ENCODE measurements at places on chromosomes 11 and 22.

DNA sequence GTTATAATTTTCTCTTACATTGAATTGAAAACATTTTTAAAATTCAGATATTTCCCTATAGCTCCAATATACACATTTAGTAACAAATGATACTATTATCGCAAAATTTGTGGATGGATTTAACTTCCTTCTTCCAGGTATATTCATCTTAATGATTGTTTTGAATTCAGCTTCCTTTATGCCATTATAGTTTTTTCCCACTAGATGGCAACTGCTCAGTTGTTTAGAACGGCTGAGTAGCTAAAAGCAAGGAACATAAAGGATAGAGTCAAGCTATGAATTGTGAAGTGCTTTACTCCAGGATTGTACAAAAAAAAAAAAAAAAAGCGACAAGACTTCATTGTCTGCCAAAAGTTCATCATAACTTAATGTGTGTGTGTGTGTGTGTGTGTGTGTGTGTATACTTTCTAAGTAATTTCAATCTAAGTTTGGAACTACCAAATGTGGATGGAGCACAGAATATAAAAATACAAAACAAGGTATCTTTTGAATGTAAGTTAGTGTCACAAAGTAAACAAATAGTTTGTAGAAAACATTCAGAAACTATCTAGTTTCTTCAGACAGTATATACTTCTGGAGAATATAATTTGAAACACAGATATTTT is 846.4 kb downstream of the DLG2 start:
- no peak for DNase-seq

DNA sequence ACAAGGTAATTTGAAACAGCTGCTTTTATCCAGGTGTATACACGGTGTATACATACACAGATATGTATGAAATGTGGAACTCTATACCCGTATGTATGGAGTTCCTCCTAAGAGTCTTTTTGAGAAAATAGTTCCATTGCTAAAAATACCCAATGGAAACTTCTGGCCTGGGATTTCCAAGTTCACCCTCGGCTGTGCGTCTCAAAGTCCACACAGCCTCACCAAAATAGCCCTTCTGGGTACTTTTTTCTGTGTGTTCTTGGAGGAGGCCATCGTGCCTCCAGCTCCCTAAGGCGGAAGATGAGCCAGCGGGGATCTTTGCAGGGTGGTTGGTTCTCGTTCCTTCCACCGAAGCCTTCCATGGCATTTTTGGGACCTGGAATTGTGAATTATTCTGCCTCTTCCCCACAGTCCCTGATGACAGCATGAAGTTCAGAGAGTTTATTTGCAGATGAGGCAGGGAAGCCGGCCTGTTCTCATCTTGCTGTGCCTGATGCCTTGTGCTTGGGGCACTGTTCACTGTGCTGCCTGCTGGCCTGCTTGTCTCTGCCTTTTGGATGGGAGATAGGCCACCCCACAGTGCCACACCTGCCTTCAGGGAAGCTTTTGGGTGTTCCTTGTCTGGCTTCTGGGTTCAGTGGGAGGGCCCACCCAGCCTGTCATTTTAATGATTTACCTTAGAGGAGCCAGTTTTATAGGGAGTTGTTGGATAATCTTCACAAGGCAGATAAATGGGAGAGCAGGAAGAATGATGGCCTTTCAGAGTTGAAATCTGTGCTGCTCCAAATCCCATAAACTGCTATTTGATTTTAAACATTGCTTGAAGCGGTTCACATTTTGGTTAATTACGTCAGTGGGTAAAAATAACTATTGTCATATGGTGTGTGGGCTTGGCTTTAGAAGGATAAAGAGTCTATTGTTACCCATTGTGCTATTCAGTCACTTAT is 112.7 kb upstream of the OR4B1 start:
- peak; percentile 61 for DNase-seq

GRCh38 chr22:37105154-37105553 is 4.4 kb downstream of the TMPRSS6 start:
- no peak for DNase-seq

DNA sequence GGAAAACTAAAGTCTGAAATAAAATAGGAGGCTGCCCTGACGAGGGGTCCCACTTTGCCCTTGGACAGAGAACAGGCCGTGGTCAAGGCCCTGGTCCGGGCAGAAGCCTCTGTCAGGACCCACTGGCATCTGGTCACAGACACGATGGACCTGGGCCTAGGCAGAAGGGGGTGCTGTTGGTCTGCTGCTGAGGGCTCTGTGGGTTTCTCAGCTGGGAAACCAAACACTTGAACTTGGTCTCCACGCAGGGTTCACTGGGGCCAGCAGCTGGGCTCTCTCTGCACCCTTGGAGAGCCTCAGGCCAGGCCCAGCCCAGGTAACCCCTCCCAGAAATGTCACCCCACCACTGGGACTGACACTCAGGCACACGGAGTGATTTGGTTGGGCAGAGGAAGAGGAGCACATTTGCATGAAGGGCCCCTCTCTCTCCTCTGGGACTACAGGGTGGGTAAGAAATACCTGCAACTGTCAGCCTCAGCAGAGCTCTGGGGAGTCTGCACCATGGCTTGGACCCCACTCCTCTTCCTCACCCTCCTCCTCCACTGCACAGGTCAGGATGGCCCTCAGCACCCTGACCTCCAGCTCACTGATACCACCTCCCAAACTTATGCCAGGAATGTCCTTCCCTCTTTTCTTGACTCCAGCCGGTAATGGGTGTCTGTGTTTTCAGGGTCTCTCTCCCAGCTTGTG is 48.1 kb upstream of the TOP3B start:
- DNase-seq, result no peak

DNA sequence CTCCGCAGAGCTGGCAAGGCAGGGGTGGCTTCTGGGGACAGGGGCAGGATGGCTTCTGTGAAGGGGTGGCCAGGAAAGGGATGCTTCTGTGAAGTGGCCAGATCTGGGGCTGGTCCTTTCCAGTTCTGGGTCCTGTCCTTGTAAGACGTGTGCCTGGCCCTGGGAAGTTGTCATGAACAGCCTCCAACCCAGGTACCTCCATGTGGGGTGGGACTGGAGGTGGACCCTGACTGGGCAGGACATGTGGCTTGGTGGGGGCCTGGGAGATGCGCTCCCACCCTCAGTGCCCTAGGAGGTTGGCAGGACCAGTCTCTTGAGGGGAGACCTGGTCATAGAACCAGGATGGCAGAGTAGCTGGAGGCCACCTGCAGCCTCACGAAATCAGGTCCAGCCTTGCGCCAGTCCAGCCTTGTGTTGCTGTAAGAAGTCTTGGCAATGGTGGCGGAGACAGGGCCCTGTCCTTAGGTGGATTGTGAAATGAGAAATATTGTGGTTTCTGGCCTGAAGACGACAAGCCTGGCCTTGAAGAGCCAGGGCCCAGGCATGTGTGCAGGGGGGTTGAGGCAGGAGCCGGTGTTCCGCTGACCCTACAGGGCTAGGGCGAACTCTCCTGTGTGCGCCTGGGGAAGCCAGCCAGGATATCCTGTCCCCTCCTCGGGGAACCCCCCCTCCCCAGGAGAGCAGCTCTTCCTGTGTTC is 2.6 kb downstream of the KCNQ1 start:
- no peak for DNase-seq

GRCh38 chr11:2277008-2277346 is 6.6 kb upstream of the ASCL2 start:
- no peak for DNase-seq

- no peak for DNase-seq
Observed at GRCh38 chr22:47176573-47177333, 414.3 kb downstream of the TBC1D22A start.

GRCh38 chr11:3009481-3009880 is 17.4 kb upstream of the NAP1L4 start:
- no peak for DNase-seq

- DNase-seq, result no peak
Observed at GRCh38 chr11:70100791-70101190, 22.7 kb downstream of the ANO1 start.

DNA sequence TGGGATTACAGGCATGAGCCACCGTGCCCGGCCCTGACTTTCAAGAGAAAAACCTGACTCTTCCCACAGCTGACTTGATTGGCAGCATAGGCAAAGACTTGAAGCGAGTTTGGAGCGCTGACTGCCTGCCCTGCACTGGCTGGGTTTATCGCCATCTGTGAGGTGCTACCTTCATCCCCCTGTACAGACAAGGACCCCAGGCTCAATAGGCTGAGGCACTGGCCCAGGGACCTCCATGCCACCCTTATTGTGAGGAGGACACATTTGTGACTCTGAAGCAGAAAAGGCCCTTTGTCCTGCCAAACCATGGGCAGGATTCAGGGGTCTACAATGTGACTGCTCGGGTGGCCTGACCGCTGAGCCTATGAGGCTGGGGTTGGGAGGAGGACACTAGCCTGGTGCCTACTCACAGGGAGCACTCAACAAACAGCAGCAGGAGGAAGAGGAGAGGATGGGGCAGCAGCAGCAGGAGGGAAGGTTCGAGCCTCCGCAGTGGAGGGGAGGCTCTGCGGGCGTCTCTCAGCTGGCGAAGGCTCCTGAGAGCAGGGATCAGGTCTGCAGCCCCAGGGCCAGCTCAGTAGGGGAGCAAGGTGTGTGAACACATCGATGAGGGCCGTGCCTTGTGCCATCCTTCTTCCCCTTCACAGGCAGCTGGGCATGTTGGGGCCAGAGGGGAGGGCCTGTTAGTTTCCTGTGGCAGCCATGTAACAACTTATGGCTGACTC is 72.9 kb upstream of the WNT7B start:
- no peak for DNase-seq

GRCh38 chr11:35605706-35606105 is 12.6 kb upstream of the FJX1 start:
- DNase-seq, result peak; percentile 37

- DNase-seq, result no peak
Observed at GRCh38 chr22:23183061-23183698, 2.9 kb downstream of the BCR start.

GRCh38 chr11:123525511-123525918 is 95.4 kb downstream of the GRAMD1B start:
- DNase-seq, result peak; percentile 44

GRCh38 chr11:5500393-5500801 is 9.4 kb downstream of the UBQLN3 start:
- no peak for DNase-seq

DNA sequence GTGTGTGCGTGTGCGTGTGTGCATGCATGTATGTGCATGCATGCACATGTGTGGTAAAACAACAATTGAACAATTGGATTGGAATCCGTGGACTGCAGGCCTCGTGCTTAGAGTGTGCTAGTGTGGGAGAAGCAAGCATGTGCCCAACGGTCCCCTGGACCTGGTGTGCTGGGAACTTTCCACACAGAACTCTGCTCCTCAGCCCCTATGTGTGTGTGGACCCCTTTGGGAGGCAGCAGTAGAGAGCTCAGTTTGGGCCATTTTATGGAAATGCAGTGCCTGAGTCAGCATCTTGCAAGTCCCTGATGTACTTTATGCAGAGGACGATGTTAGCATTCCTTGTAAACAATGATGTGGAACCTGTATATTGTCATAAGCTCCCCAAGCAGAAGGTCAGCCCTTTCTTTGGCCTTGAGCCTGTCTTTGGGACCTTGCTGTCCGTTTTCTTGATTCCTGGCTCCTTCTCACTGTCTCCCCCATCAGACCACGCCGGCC is 167.3 kb downstream of the TBC1D22A start:
- DNase-seq, result no peak

DNA sequence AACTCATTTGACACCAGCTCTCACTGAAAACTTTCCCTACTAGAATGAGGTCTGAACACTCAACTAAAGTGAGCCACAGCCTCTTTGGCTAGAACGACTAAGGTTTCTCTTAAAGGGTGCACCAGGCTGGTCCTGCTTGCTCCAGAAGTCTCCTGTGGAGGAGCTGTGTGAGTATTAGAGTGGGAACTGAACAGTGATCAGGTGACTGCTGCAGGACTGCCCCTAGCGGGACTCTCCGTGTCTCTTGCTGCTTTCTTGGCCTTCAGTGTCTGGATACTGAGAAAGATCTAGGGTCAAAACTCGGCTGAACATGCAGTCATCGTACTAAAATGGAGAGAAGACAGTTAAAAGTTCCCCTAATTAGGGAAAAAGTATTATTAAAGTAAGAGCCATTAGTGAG is 34.6 kb downstream of the FAM118A start:
- no peak for DNase-seq

Measured in C1 segment of cervical spinal cord (tissue), 14 donors.